ENCODE measurements at places on chromosomes 7 and 10.
A peak's percentile ranks its signal among the peaks of the same experiment; 100 is the strongest.

DNA sequence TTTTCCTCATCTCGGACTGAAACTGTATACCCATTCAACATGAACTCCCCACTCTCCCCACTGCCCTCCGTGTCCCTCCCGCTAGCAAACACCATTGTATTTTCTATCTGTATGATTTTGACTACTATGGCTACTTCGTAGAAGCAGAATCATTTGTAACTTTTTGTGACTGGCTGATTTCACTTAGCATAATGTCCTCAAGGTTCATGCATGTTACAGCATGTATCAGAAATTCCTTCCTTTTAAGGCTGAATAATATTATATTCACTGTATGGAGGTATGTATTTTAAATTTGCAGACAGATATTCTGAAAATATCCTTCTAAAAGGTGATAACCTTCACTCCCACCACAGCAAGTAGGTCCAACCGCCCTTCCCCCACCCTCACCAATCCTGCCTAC lies 42.9 kb upstream of the MMD2 start:
- DNase-seq: no peak

- DNase-seq: no peak
Measured at GRCh38 chr10:117596706-117597105, 54.2 kb downstream of the EMX2 start.

GRCh38 chr7:151088856-151089699 lies 2.8 kb downstream of the AGAP3 start:
- peak; percentile 73 for DNase-seq

GRCh38 chr7:78675511-78675910 lies 778.0 kb downstream of the MAGI2 start:
- no peak for DNase-seq

GRCh38 chr10:75753621-75754020 lies 322.2 kb downstream of the LRMDA start:
- no peak for DNase-seq
